ENCODE measurements at places on chromosomes 12 and 14.

- no peak for DNase-seq
Observed at GRCh38 chr12:43267818-43268217, 284.2 kb downstream of the ADAMTS20 start.

GRCh38 chr12:5650281-5650680 is 218.4 kb downstream of the NTF3 start:
- no peak for DNase-seq

DNA sequence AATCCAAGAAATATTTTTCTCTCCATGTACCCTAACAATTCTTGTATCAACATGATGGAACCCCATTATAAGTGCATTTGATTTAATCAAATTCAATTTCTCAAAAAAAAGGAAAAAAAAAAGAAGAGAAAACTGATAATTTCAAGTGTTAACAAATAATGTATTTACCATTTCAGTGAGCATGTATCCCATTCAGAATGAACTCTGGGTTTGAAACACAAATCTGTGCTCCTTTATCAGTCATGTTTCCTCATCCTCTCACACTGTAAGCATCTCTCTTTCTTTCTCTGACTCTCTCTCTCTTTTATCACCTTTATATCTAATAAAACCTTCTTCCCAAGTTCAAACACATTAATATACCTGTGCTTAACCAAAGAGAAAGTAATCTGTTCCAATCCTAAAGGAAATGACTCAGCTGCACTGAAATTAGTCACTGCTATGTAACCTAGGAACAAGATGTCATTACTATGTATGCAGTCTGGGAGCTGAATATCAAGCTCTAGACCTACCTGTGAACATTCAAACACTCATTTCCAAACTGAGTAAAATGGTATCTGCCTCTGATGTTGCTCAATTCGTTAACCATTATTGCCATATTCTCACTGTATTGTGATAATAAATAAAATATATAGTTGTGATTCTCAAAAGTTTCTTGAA is 135.0 kb upstream of the LRIG3 start:
- no peak for DNase-seq

DNA sequence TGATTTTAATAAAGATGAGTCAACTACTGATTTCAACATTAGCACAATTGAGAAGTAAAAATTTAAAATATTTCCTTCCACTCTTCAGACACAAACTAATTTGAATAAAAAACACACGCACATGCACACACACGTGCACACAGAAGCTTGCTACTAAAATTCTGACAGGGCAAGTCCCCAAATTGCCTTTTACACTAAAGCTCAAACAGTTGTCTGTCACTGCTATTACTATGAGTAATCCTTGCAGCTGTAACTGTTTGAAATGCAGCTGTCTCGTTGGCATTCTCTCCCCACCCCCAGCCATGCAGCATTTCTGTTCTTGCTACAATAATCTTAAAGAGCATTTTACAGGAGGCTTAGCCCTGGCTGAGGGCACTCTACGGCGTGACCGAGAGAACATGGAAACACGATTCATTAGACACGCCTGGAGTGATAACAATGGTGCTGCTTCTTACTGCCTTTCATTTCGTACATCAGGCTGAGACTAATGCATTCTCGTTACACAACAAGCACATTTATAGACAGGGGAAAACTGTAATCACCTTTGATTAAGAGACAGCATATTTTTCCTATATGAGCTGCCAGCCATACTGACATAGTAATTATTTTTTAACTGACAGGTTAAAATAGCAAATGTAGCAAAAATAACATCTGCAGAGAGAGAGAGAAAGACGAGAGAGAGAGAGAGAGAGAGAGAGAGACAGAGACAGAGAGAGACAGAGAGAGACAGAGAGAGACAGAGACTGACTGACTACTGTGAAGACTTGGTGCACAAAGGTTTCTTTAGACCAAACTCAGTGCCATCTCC is 153.8 kb downstream of the MED13L start:
- peak; percentile 93 for DNase-seq

DNA sequence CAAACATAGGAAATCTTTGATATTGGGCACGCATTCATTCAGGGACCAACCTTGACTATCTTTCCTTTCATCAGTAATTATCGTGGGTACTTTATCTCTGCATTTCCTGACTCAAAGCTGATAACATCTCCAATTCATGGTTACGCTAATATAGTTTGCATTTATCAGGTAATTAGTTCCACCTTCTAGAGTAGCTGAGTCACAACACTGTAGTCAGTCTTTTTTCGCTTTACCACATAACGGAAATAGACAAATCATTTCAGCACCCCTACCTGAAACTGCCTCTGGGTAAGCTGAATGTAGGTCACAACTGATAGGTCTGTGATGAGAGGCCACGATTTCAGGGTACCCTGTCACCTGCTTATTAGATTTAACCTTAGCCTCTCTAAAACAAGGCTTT is 36.7 kb upstream of the IL22 start:
- DNase-seq: peak; percentile 24

DNA sequence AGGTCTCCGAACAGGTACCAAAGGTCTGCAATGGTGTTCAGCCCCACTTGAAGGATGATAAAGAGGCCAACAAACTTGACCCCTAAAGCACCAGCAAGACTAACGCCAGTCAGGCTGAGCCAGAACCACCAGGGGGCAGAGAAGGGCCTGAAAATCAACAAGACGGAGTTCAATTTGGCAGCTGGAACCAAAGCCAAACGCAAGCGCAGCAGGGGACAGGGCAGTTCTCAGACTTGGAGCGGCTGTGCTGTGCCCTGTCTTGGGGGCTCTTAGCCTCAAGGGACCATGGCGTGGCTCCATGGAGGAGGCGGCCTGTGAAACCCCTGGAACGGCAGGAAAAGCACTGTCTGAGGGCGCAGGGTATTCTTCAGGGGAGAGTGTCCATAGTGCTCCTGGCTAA is 19.6 kb downstream of the POMT2 start:
- peak; percentile 95 for DNase-seq

DNA sequence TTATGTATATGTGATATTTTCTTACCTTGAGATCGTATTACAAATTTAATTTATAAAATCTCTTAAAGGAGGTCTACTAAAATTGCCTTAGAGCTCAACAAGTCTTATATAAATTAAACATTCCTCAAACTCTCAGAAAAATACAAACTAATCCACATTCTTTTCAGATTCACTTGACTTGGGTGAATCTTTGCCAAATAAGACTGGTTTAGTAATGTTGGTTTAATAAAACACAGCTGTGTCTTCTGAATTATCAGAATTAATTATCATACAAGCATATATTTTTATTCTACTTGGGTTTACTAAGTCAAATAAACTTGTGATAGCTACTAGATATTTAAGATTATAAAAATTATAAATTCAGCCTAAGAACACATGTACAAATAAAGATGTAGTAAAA is 13.3 kb downstream of the GLIPR1L2 start:
- DNase-seq: no peak

DNA sequence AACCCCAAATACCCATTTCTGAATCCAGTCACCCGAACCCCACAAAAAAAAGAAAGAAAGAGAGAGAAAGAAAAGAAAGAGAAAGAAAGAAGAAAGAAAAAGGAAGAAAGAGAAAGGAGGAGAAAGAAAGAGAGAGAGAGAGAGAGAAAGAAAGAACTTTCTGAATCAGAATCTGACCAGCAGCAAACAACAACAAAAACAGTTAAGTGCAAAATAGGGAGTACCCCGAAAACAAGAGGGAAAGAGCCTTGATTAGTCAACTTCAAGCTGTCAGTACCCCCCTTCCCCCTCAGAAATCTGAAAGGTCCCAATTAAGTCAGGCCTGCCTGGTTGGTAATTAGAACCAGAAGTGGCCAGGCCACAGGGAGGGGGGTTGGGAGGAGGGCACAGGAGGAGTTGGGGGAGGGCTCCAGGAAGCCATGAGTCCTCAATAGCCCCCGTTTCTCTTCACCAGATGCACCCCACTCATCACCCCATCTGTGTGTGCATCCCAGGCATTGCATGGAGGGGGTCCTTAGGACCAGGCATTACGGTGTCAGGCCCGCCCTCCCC is 9.8 kb downstream of the RARG start:
- DNase-seq: no peak

DNA sequence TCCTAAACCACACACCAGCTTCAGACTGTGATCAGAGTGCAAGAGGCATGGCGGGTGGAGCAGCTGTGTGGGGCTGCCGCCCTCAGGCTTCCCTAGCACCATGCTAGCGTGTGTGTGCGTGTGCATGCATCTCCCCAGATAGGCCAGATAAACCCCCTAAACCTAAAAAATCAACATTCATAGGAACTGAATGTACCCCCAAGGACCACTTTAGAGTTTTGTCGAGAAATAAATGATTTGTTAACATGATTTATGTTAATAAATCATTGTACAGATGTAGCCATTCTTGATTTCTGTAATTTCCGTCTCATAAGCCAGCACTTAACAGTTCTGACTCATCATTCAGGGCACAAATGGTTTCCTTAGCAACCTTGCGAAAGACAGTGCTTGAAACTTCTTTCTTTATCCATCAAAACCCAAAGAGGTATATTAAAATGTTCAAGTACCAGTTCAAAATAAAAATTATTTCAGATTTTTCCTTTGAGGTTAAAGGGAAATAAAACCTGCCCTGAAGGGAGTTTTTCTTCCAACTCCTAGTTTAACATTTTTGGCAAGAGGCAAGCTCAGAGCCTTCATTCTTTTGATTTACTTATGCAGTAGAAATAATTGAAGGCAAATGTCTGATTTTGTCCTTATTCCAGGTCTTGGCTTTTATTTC is 206.2 kb upstream of the RGS6 start:
- DNase-seq: no peak

DNA sequence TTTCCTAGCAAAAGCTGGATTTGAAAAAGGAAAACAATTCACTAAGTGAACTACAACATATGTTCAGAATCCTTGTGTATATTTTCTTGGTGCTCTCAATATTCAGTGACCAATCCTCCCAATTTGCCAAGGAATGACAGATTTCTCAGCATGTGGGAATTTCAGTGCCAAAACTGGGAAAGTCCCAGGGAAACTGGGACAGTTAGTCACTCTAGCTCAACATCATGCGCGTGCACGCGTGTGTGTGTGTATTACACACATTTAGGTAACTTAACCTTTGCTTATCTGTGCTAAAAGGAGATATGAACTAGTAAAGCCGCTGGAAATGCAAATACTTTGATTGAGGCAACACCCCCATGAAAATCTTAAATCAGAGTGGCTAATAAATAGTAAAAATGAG is 26.1 kb upstream of the SLC6A13 start:
- DNase-seq: no peak

DNA sequence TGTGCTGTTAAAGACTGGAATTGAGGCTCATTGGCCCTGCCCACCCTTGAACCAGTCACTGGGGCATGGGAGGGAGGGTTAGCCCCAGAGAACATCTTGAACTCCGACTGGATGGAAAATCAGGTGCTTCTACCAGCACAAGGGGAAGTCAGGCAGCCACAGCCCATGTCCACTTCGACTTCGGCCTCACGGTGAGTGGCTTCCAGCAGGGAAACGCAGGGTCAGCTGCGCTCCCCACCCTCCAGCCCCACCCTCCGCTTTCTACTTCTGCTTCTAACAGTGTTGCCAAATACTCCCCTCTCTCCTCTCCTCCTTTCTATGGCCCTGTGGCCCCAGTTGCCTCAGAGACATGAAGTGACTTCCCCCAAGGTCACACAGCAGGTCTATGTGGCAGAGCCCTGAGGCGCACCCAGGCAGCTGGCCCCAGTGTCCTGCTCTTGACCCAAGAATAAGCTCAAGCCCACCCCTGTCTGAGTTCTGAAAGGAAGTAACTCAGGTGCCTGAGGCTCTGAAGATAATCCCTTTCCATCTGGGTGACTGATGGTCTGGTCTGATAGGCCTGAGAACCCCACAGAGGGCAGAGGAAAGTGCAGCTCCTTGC is 11.9 kb upstream of the SH2B3 start:
- DNase-seq: peak; percentile 88

DNA sequence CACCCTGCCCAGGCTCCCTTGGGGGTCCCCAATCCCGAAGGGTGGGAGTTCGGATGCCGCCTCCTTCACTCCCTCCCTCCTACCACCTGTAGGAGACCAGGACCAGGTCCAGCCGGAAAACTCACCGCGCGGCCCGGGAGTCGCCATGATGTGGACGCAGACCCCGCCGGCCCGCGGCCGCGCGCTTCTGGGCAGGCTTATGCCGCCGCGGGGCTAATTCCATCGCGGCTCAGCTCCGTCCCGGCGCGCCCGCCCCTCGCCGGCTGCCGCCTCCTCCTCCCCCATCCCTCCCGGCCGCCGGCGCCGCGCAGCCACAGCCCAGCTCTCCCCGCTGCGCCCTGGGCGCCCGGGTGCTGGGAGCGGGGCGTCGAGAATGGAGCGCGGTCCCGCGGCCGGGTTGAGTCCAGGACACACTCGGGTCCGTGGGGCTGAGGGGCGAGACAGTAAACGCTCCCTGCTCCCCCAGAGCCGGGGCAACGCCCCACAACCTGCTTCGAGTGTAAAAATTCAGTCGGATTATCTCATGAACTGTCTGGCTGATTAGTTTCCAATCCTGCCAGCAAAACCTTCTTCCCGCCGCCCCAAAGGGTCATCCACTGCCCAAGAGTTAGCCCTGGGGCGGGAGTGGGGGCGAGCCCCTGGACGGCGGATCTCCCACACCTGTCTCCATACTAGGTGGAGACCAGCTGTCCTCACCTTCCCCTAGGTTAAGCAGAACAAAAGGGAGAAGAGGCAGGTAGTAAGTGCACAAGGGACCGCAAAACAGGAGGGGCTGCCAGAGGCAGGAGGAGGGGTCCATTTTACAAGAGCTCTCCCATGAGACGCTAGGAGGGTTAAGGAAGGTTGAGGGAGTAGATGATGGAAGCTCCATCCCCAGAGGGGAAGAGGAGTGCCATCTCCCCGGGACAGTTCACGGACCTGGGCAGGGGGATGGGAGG is at the start of gene ANO2:
ANO2 (minus strand) TSS at position 189 of the 938 bp plus-strand sequence; CDS start at position 147, 42 bp downstream.
- peak; percentile 88 for DNase-seq

- DNase-seq: no peak
Observed at GRCh38 chr12:77835969-77836368, 5.3 kb downstream of the NAV3 start.

- DNase-seq: no peak
Observed at GRCh38 chr12:123873793-123874192, 98.8 kb downstream of the CCDC92 start.

- DNase-seq: no peak
Observed at GRCh38 chr12:99453836-99454538, 193.6 kb upstream of the GARIN6 start.

DNA sequence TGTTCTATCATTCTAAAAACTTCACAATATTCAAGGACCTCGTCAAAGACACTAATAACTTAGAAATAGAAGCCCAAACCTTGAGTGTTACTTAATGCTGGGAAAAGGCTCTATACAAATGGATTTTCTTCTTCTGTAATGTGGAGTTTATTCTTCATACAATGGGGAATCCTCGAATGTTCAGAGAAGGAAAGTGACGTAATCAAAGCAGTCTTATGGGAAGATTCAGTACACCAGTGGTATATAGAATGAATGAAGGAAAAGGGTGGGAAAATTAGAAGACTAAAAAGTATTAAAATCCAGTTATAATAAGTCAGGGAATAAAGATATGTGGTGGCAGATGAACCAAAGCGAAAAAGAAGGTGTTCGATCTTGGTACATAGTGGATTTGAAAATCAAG is 106.5 kb downstream of the PLCZ1 start:
- DNase-seq: no peak

GRCh38 chr14:29301571-29301970 is 535.0 kb downstream of the FOXG1 start:
- no peak for DNase-seq

GRCh38 chr14:105099778-105100177 is 34.5 kb upstream of the GPR132 start:
- no peak for DNase-seq

Measured in islet precursor cell (in vitro differentiated cells).